Heart left ventricle (tissue), 16 donors: ENCODE measurements at places on chromosomes 12 and 14.

GRCh38 chr12:99959549-99960170 lies 25.1 kb downstream of the ANKS1B start:
- DNase-seq, result no peak

DNA sequence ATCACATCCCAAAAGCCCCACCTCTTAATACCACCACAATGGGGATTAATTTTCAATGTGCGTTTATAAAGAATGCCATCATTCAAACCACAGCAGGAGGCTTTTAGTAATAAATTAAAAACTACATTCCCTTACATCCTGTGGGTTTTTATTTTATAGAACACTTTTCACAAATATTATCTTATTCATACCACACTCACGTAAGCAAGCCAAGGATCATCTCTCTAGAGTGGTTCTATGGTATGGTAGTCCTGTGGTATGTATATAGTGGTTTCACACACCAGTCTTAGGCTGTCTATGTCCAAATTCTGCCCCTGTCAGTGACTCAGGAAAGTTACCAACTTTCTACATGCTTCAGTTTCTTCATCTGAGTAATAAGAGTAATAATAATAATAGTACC lies 100.2 kb downstream of the GALC start:
- DNase-seq, result no peak

GRCh38 chr14:51780741-51781140 lies 79.7 kb upstream of the GNG2 start:
- DNase-seq, result no peak

DNA sequence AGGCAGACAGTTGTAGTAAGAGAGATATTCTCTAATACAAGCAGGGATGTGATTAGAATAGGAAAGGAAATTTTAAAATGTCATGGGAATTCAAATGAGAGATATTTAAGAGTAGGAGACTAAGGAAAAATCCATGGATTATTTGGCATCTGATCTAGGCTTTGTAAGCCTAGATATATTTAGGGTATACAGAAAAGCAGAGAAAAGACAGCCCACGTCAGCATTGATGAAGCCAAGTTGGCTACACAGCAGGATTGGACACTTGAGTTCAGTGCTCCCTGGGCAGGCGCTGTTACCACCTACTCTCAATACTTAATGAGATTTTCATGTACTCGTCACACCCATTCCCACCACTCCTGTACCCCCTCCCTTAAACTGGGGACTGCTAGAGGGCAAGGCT lies 1.7 kb upstream of the KCNJ8 start:
- DNase-seq, result peak; percentile 42

DNA sequence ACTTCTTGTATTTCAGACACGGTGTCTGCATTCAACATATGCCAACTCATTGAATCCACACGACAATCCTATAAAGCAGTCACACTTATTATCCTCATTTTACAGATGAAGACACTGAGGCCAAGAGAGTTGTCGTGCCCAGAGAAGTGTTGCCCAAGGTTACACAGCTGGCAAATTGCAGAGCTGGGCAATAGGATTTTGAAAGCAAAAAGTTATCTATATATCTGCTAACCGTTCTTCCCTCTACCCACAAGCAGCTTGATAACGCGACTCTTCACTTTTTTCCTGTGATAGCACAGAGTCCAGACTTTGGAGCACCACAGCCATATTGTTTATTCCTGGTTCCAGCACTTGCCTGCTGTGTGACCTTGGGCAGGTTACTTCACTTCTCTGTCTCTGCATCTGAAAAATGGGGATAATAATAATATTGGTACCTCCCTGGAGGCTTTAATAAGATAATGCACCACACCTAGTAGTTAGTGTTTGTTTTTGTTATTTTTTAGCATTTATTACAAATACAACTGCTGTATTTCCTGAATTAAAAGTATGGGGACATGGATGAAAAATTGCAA lies 82.2 kb downstream of the CHST11 start:
- DNase-seq, result no peak

DNA sequence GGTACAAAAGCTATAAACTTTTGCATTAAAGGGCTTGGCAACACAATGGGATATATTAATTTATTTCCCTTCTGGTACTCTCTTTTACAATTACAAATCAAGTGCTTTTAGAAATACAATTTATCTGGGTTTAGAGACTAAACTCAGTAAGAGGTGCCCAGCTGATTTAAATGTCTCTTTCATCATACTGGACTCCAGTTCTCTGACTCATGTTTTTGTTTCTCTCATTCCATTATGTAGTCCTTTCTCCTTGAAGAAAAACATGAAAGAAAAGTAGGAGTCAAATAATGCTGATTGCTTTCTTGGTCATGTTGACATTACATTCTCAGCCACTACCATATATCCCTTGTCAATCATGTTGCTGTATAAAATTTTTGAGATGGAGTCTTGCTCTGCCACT lies 36.3 kb upstream of the CFL2 start:
- no peak for DNase-seq

DNA sequence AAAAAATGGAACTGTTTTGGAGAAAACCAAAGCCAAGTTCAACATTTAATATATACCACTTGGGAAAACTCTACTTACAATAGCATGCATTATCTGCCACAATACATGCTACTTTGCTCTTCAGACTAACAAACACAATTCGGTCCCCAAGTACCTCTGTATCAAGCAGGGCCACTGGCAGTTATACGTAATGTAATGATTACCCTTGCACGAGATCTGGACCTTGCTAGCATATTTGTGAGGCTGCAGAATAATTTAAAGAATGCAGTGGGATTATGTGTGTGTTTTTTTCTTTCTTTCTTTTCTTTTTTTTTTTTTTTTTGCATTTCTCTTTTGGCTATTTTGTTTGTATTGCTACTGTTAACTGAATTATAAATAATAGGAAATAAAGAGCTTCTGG lies 22.8 kb upstream of the PYGL start:
- no peak for DNase-seq

GRCh38 chr12:56716933-56717880 lies 7.9 kb downstream of the NACA start:
- DNase-seq, result no peak

DNA sequence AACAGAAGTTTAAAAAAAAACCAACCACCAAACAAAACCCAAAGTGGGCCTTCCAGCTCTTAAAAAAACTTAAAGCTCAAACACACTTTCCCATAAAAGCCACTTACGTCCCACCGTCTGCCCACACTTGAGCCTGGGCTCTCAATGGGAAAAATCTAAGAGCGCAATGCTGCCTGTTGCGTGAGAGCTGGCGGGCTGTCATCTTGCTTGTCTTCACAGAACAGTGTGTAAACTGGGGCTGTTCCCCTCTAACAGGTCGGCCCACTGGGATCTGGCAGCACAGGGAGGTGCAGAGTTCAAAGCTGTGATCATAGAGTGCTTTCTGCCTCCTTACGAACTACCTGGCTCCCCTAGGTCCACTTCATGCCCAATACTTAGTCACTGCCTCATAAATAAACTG lies 80.0 kb downstream of the DICER1 start:
- DNase-seq, result no peak

DNA sequence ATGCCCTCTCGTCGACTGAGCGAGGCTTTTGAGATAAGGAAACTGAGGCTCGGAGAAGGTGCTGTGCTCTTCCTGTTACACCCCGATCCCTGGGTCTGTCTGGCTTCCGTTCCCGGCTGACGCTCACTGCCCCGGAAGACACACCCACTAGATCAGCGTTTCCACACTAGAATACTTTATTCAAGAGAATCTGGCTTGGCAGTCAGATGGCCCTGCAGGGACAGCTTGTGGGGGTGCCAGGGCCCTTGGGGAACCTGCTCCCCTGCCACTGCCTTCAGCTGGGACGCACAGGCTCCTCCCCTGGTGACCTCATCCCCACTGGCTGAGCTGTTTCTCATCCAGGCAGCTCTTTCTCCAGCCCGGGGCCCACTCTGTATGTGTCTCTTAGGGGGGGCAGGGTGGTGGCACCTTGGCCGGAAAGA lies 13.7 kb downstream of the PGF start:
- DNase-seq, result peak; percentile 76

DNA sequence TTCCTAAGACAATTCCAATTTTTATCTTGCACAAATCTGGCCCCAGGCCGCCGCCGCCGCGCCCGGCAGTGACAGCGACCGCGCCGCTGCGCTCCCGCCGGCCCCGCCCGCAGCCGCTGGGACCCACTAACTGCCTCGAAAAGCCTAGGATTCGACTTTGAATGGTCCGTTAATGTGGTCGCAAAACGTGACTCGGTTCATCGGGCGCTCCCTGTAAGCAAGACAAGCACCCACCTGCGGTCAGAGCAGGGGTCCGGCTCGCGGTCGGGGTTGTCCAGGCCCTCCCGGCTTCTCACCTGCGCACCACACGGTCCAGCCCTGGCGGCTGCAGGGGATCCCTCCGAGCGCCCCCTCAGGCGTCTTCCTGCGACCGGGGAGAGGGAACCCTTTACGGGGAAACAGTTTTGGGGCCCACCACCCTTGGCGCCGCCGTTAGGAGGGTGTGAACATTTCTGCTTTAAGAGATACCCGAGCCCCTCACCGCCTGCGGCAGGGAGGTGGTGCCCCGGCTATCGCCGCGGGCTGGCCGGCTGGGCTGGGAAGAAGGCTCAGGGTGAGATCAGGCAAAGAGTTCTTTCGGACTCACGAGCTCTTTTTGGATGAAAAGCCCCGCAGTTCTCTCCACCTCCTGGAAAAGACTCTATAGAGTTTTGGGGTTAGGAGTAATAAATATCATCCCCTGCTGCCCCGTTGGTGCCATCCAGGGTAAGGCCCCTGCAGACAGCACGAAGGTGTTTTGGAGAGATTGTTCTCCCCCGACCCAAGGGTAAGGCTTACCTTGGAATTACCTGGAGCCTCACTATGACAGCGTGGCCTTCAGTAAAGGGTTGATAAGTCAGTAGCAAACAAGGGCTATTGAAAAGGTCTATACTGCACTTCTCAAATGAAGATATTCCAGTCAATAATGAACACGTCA lies 13.6 kb upstream of the FOXJ2 start:
- DNase-seq, result no peak

- DNase-seq, result no peak
Observed at GRCh38 chr14:32256576-32256975, 53.5 kb upstream of the RNU6-8 start.

GRCh38 chr14:31530136-31530535 lies 31.1 kb upstream of the NUBPL start:
- no peak for DNase-seq

- DNase-seq, result no peak
Observed at GRCh38 chr12:127162902-127163301, 1104.1 kb upstream of the TMEM132C start.

DNA sequence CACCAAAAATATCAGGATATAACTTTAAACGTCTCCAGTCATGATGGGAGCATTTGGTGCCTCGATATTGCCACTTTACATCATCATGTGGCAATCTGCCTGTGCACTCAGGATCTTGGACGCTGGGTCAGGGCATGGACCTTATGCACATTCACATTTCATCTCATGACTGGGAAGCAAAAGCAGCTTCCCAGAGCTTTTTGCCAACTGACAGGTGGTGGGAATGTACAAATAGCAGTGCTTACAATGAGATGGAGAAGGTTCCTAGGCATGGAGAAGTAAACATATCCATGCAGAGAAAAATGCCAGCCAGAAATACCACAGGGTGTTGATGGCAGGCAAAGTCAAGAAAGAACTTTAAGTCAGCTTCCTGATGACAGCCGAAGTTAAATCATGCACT lies 30.3 kb downstream of the EFCAB11 start:
- DNase-seq, result no peak

GRCh38 chr14:82438436-82438835 lies 904.8 kb upstream of the SEL1L start:
- no peak for DNase-seq

DNA sequence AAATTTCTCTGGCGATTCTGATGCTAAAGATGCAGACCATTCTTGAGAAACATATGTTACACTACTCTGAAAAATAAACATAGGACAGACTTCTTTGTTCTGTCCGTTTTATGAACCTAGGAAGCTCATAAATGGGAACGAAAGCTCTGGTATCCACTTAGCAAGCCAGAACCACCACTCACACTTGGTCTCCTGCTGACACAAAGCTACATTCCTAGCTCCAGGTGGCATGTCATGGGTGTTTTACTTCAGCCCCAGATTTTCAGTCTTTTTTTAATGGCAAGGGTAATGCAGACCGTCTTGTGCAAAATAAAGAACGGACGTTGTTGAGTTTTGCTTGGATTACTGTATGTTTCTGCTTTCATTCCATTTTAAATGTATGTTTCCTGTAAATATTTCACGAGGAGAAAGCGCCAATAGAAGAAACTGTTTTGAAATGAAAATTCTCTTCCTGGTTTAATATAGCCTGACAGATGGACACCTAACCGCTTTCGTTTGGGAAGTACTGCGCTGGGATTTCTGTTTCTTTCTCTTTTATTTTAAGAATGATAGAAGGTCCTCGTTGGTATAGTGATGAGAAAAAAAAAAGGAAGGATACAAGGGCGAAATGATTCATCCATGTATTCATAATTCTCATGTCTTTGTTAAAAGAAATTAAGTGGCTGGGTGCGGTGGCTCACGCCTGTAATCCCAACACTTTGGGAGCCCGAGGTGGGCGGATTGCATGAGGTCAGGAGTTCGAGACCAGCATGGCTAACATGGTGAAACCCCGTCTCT lies 871 bp upstream of the COQ5 start:
- DNase-seq, result no peak

DNA sequence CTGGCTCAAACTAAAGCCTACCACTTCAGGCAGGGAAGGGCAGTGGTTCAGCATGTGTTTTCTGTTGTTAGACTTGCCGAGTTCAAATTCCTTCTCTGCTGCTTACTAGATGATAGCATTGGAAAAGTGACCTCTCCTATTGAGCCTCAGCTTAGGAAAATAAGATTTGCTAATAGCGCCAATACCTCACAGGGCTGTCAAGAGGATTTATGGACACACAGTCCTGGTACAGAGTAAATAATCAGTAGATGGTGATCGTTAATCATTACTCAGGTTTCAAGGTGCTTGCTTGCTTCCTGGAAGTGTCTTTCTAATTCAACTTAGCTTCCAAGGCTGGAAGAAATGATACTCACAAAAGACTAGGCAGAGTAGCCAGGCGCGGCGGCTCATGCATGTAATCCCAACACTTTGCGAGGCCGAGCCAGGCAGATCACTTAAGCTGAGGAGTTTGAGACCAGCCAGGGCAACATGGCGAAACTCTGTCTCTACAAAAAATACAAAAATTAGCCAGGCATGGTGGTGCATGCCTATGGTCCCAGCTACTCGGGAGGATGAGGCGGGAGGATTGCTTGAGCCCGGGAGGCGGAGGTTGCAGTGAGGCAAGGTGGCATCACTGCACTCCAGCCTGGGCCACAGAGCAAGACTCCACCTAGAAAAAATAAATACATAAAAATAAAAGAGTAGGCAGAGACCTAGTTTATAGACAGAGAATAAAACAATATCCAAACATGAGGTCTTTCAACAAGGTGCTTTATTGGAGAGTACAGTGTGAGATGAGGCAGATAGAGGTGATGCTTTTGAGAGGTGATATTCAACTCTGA lies 6.0 kb downstream of the PLA2G1B start:
- DNase-seq, result no peak

GRCh38 chr14:75487155-75487671 lies 35.1 kb upstream of the BATF start:
- no peak for DNase-seq

- DNase-seq, result peak; percentile 37
Observed at GRCh38 chr12:102454808-102455760, 25.3 kb downstream of the IGF1 start.

DNA sequence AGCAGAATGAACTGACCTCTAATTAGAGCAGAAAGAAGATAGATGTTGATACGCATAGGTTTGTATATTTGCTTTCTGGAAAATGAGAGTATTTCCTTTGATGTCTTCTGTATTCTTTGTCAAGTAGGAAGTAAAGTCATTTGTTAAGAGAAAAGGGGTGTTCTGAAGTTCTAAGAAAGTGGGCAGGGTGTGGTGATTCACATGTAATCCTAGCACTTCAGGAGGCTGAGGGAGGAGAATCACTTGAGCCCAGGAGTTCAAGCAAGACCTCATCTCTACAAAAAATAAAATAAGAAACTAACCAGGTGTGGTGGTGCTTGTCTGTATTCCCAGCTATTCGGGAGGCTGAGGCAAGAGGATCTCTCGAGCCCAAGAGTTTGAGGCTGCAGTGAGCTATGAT lies 2.8 kb downstream of the RHNO1 start:
- no peak for DNase-seq
